ENCODE measurements at places on chromosomes 13 and 19.

GRCh38 chr13:45781553-45782326 is 69.8 kb downstream of the SIAH3 start:
- DNase-seq: no peak

DNA sequence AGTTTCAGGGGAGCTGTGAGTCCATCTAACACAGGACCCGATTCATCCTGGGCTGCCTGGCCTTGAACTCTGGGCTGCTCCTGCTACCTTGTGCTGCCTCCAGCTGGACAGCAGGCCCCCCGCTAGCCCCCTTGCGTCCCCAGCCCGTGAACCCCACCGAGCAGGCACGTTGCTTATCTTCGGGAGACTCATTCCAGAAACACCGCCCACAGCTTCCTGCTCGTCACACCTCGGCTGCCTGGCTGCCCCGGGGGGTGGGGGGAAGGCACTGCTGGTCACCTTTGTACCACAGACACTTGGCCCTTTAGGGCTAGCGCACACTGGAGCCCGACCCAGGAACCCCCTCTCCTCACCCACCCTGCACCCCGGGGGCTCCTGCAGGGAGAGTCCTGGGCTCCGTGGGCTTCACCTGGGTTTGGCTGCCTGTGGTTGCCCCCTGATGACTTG is 48.1 kb downstream of the CRTC1 start:
- no peak for DNase-seq

DNA sequence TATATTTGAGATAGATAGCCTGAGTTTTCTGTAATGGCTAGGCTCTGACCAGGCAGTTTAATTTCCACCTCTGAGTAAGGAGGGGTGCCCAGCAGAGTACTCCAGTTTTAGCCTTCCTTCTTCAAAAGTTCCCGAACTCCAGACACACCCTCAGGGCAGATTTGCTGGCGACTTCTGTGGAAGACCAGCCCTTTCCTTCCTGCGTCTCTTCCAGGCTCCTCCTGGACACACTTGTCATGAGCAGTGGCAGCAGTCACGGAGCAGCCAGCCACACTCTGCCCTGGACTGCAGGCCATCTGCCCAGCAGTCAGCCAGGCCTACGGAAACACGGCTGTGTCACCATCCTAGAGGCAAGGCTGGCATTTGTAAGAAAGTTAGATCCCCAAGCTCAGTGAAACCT is 6.6 kb upstream of the FLT1 start:
- DNase-seq: no peak

DNA sequence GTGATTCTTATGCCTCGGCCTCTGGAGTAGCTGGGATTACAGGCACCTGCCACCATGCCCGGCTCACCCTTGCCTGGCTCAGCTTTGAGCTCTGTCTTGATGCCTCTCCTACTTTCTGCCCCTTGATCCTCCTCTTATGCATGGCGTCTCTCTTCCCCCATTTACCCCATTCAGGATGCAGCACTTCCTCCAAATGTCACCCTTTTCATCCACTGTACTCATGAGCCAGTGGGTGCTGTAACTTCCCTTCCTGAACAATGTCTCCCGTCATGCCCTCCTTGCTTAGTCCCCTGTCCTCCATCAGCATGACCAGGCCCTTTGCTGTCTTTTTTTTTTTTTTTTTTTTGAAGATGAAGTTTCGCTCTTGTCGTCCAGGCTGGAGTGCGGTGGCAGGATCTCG is 3.4 kb upstream of the SIGLEC9 start:
- no peak for DNase-seq

- DNase-seq: no peak
Observed at GRCh38 chr19:38168637-38169036, 55.4 kb downstream of the DPF1 start.

GRCh38 chr13:99357941-99358340 is 50.7 kb upstream of the GPR183 start:
- peak; percentile 33 for DNase-seq

- no peak for DNase-seq
Observed at GRCh38 chr19:1307755-1308303, 22.2 kb downstream of the EFNA2 start.

DNA sequence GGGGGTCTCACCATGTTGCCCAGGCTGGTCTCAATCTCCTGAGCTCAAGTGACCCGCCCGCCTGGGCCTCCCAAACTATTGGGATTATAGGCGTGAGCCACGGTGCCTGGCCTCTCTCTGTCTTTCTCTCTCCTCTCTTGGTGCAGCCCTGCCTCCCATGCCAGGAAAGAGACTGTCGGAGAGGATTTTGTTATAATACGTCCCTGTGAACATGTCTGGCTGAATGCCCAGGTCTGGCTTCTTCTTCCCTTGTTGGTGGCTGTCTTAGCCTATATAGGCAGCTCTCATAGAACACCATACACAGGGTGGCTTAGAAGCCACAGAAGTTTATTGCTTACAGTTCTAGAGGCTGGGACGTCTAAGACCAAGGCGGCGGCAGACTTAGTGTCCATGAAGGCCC is 46.4 kb downstream of the PEX11G start:
- DNase-seq: no peak

- no peak for DNase-seq
Observed at GRCh38 chr19:4891066-4891465, 11.6 kb downstream of the ARRDC5 start.

DNA sequence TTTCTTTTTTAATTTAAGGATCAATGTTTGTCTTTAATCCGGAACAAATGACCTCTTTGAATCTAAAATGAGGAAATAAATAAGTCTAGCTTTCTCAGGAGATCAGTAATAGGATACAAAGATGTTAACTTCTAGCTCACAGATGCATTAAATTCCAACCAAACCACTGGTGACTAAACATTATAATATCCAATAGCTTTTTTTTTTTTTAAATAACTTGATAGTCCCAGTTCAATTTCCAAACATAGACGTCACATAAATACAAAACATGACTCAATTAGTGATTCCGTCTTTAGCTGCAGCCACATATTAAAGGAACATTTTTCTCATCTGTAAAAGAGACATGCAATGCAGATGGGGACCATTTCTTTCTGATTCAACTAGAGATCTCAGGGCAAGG is 390.5 kb upstream of the PCDH9 start:
- no peak for DNase-seq

DNA sequence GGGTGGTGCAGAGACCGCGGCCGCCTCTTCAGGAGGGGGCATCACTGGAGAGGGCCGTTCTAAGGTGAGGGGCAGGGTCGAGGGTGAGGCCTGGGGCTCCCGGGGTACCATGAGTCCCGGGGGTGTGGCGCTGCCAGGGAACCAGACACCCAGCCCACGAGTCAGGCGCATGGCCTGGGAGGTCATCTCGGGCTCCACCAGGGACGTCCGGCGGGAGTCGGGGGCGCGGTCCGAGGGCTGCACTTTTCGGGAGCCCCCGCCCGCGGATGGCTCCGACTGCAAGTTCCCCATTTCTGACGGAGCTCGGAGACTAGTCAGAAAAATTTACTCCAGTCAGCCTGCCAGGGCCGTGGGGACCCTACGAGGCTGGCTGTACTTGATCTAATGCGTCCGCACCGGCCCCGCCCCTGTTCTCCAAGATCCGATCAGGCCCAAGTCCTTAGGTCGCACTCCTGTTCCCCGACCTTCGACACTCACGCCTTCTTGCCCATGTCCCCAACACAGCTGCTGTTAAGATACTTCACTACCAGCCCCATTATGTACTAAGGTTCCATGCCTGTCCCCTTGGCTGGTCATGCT is 774 bp downstream of the GGN start:
- DNase-seq: no peak
